ENCODE measurements at places on chromosomes 16 and 17.
A peak's percentile ranks its signal among the peaks of the same experiment; 100 is the strongest.

DNA sequence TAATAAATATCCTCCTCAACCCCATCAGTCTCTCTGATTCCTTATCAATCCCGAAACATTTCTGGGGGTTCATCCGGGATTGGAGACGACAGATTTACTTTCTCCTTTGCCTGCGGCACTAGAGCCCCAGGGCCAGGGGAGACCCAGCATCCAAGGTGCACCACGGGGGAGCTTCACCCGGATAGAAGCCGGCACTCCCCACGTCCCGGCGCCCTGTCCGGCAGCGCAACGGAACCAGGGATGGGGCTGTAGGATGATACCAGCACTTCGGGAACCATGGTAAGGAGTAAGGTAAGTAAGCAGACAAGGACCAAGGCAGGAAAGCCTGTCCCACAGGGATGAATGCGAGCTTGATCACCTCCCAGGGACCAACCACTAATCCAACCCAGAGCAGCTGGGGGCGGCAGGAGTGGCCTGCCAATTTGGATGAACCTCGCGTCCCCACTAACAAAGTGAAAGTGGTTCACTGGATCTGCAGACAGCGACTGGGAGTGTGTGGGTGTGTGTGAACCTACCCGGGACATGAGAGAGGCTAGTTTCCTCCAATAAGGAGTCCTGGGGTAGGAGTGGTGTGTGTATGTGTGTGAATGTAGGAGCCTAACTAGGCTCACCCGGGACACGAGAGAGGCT is 11.9 kb downstream of the POLR3K start:
- no peak for DNase-seq

DNA sequence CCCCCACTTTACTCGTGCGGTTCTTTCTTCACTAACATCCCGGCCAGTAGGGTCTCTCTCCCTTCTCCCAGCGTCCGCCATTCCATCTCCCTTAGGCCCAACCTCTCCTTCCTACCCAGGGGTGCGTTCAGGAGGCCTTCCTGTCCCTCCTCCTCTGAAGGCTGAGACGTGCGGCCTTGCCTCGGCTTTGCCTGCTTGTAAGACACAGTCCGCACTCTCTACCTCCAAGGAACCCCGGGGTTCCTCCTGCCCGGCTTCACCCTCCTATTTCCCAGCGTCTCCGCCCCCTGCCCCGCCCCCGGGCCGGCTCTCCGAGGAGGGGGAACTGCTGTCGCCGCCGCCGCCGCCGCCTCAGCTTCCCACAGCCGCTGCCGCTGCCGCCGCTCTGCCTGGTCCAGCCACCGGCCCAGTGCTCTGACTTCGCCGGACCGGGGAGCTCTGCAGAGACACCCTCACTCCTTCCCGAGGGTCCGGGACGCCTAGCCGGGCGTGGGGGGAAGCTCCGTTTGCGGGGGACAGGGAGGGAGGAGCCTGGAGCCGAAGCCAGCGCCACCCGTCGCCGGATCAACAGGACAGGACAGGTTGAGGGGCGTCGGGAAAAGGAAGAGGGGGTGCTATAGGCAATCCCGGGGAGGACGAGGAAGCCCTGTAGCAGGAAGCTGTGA is 1.2 kb upstream of the FGF11 start:
- peak; percentile 67 for DNase-seq

- DNase-seq: no peak
Measured at GRCh38 chr17:82234211-82235055, 5.6 kb downstream of the SLC16A3 start.

DNA sequence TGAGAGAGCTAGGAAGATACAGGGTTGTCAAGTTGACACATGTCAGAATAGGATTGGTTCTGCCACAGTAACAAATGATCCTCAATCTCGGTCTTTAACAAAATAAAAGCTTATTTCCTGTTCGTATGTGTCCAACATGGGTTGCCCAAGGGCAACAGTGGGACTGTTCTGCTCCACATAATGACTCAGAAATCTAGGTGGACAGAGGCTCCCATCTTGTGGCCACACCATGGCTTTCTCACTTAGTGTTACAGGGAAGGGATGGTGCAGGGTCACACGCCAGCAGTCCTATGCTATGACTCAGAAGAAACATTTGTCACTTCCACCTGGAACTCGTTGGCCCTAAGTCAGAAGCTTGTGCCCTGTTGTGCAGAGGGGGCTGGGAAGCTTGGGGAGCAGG is 364.9 kb downstream of the SNX29 start:
- DNase-seq: no peak

GRCh38 chr16:85114909-85115567 is 2.8 kb upstream of the CIBAR2 start:
- peak; percentile 74 for DNase-seq

GRCh38 chr16:85601730-85602401 is 11.3 kb upstream of the GSE1 start:
- DNase-seq: no peak

- DNase-seq: no peak
Measured at GRCh38 chr17:67379251-67379630, 2.2 kb downstream of the PITPNC1 start.

DNA sequence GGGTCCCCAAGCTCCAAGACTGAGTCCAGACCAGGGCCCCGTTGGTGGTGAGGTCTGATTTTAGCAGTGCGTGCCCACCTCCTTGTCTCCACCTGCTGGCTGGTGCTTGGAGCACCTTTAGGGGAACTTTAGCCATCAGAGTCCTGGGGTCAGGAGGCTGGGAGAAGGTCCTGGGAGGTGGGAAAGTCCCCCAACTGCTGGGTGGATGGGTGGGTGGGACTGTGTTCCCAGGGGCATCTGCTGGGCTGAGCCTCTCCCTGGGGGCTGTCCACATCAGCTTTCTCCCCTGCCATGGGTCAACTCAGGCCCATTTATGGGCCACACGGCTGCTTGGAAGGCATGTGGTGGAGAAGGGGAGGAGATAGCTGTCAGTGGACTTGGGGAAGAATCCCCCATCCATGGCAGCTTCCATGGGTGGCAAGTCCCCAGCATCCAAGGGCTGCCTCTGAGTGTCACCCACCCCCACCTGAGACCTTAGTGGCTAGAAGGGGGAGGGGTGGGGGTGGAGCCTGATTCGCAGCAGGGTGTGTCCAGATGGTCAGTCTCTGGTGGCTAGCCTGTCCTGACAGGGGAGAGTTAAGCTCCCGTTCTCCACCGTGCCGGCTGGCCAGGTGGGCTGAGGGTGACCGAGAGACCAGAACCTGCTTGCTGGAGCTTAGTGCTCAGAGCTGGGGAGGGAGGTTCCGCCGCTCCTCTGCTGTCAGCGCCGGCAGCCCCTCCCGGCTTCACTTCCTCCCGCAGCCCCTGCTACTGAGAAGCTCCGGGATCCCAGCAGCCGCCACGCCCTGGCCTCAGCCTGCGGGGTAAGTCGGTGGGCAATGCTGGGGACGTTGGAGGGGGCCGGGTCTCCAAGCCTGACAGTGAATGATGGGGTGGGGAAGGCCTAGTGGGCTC is at the start of gene TRPV2:
Gene TRPV2 (plus strand): TSS at position 541 of the 894 bp plus-strand sequence. CDS start 2,098 bp downstream, outside the sequence.
- DNase-seq: peak; percentile 64

GRCh38 chr17:2028234-2028614 is 1.7 kb upstream of the DPH1 start:
- no peak for DNase-seq

DNA sequence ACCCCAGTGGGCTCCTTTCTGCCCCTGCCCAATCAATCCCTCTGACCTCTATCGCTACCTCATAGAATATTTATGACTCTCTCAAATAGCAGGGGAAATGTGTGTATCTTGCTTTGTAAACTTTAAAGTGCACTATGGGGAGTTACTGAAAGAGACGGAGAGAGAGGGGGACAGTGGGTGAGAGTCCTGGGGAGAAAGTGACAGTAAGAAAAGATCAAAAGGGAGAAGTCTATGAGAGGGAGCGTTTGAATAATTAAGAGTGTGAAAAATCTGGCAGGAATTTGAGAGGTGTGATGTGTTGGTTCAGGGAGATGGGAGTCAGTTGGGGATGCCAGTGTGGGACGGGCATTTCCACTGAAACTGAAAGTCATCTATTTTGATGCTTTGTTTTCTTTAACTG is 32.6 kb downstream of the USP43 start:
- DNase-seq: no peak

DNA sequence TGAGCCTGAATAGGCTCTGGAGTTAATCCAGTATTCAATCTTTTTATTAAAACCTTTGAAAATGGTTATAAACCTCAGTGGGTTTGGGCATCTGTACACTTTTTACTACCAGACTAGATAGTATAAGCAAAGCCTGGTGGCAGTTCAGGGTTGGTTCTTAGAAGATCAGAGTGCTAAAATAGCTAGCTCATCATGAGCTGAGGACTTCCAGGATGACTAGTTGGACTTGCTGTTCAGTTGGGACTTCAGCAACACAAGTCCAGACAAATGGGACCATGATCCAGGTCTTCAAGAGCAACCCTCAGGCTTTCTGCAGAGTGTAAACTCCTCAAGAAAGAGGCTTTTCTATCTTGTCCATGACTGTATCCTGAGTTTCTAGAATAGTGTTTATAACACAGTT is 1.2 kb upstream of the ZNF19 start:
- no peak for DNase-seq

DNA sequence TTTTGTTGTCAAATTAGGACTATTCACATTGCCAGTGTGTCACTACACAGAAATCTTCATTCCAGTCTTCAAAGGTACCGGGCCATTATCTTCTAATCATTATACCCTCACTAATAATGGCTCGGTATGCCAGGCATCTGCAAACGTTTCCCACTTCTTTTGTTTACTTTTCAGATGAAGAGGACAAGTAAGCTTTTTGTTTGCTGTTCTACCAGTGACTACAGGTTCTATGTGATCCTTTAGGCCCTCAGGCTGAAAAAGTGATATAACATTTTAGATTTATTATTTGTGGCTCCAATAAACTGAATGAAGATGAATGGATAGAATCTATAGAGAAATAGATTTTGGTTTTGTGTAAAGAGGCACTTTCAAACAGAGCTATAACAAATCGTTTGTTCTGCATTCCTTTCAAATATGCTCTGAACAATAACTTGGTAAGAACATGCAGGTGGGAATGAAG is 403 bp upstream of the KRTAP3-1 start:
- no peak for DNase-seq

GRCh38 chr16:86995456-86995855 is 321.7 kb downstream of the C16orf95 start:
- no peak for DNase-seq

- DNase-seq: no peak
Measured at GRCh38 chr16:69775563-69775962, 13.4 kb downstream of the WWP2 start.

- DNase-seq: no peak
Measured at GRCh38 chr17:40366076-40366860, 1.7 kb upstream of the GJD3 start.

DNA sequence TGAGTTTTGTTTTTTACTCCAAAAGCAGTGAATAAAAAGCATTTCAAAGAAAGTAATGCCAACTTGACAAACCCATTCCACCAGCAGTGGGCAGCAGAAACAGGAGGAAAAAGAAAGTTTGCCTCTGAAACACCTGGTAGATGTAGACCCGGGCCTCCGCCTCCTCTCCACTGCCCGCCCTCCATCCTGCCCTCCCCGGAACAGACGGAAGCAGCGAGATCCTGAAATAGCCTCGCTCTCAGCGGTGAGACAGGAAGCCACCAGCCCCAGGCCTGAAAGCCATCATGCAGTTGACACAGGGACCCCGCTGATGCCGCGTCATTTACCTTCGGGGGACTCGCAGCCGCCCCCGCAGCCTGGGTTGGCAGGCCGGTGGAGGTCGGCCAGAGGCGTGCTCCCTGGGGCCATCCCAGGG is 67.8 kb downstream of the C16orf78 start:
- peak; percentile 81 for DNase-seq

GRCh38 chr16:89174055-89174827 is 2.7 kb downstream of the CDH15 start:
- peak; percentile 21 for DNase-seq

- peak; percentile 33 for DNase-seq
Measured at GRCh38 chr17:48048384-48049126, 396 bp downstream of the NFE2L1 start.

- no peak for DNase-seq
Measured at GRCh38 chr17:13728781-13729180, 127.1 kb upstream of the HS3ST3A1 start.

DNA sequence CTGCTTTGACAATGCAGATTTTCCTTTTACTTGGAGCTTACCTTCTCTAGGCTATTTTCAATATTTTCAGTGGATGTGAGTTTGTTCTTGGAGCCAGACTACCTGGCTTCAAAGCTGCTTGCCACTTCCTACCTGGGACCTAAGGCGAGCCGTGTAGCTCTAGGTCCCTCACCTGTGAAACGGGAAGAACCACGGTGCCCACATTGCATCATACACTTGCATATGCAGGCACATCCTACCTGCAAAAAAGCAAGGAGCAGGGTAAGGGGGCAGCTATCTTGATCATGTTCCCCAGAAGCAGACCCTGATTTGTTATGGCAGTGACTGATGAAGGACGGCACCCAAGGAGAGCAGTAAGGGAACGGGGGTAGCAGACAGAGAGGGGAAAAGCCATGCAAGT is 27.0 kb upstream of the MPRIP start:
- DNase-seq: no peak

DNA sequence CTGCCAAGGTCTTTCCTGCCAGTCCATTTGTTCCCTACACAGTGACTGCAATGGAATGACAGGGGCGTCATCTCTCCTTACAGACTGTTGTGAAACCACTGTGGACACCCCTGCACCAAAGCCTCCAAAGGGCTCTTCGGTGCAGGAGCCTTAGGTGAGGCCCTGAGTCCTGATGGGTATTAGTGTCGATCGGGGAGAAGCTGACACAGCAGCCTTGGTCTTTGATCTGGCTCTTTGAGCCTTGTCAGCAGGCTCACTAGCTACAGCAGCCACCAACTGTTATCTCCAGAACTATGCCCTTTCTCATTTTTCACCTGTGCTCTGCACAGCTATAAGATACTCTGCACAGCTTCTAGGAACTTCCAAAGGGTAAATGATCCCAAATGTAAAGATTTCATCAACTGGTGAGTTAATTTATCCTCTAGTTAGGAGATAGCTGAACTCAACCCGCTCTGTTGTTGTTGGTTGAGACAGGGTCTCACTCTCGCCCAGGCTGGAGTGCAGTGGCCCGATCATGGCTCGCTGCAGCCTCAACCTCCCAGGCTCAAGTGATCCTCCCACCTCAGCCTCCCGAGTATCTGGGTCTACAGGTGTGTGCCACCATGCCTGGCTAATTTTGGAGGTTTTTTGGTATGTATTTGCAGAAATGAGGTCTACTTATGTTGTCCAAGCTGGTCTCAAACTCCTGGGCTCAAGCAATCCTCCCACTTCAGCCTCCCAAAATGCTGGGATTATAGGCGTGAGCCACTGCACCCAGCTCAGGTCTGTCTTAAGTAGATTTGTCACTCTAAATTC is 19.7 kb downstream of the G6PC1 start:
- DNase-seq: no peak

- DNase-seq: no peak
Measured at GRCh38 chr17:34850964-34851363, 110.3 kb downstream of the CCT6B start.

GRCh38 chr17:10292057-10292937 is 80.5 kb downstream of the MYH13 start:
- DNase-seq: no peak

GRCh38 chr16:4414187-4414917 is 2.0 kb downstream of the CORO7 start:
- peak; percentile 69 for DNase-seq

GRCh38 chr17:18992454-18993130 is 12.0 kb downstream of the FAM83G start:
- peak; percentile 21 for DNase-seq
